ENCODE measurements at places on chromosomes 12 and 14.

DNA sequence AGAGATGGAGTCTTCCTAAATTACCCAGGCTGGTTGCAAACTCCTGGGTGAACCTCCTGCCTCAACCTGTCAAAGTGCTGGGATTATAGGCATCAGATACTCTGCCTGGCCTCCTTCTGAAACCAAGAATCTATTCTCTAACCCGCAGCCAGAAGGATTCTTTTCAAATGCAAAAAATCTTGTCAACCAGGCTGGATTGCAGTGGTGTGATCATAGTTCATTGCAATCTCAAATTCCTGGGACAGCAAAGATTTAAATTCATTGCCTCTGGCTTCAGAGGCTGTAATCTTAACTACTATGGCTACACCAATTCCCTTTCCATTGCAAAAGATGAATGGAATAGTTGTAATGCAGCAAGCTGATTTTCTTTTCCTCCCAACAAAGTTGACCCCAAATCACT is 106.3 kb upstream of the TBX3 start:
- DNase-seq, result no peak

DNA sequence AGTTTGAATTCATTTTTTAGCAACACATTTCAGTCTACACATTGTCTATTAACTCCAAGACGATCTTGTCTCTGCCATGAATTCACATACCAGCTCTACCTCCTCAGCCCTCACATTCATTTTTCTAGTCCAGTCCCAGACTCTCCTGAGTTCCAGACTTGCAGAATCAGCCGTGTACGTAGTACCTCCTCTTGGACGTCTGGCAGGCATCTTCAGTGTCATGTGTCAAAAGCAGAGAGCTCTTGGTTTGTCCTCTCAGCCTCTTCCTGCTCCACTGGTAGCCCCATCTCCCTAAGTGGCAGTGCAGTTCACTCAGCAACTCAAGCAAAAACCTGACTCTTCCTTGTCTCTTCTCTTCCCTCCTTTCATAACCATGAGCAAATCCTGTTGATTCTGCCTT is 14.5 kb upstream of the TCTN2 start:
- no peak for DNase-seq

GRCh38 chr12:49030119-49030518 is 11.5 kb upstream of the PRKAG1 start:
- no peak for DNase-seq

DNA sequence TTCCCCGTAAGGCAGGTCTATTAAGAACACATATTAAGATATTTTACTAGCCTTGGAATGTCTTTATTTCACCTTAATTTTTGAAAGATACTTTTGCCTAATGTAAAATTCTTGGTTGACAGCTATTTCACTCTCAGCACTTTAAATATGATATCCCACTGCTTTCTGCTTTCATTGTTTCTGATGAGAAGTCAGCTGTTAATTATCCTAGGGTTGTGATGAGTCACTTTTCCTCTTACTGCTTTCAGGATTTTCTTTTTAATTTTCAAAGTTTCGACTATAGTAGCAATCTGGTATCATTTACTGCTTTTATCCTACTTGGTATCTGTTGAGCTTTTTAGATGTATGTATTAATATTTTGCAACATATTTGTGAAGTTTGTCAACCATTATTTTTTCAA is 578.9 kb upstream of the ATP2B1 start:
- no peak for DNase-seq

DNA sequence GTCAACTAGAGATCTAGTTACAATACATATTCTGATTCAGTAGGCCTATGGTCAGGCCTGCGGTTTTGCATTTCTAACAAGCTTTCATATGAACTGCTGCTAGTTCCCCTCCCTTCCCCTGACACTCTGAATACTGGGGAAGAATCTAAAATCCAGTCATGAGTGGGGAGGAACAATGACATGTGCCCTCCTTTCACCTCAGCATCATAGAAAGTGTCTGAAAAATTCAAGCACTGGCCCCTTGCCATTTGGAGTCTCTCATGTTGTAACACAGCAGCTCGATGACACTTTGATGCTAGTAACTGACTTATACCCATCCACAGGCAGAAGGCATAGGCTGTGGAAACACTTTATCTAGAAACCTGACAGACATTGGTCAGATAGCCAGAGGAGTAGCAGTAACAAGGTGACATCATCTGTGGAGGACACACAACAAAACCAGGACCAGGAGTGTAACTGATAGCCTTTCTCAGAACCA is 161.9 kb upstream of the RASSF8 start:
- no peak for DNase-seq

DNA sequence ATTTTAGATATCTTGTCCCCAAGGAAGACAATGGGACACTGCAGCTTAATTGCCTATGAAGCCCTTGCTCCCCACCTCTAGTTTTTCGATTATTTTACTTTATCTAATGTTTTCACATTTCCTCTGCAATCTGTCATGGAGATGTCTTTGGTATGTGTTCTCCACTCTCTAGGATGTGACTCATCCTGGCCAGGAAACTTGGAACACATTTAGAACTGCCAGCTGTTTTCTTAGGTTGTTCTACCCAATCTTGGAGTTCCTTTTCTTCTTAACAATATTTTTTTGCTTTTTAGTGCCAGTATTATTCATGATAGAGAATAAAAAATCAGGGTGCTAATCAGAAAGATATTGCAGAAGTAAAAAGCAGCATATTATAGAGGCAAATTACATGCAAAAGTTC is 101.7 kb upstream of the CLEC14A start:
- DNase-seq, result peak; percentile 62

- DNase-seq, result no peak
Measured at GRCh38 chr12:66929121-66929520, 250.2 kb upstream of the GRIP1 start.

GRCh38 chr14:59316151-59316830 is 127.8 kb downstream of the DAAM1 start:
- DNase-seq, result no peak

- DNase-seq, result peak; percentile 45
Measured at GRCh38 chr12:84822525-84822924, 90.1 kb downstream of the SLC6A15 start.

GRCh38 chr12:54762390-54762789 is 91.9 kb upstream of the MUCL1 start:
- DNase-seq, result no peak

DNA sequence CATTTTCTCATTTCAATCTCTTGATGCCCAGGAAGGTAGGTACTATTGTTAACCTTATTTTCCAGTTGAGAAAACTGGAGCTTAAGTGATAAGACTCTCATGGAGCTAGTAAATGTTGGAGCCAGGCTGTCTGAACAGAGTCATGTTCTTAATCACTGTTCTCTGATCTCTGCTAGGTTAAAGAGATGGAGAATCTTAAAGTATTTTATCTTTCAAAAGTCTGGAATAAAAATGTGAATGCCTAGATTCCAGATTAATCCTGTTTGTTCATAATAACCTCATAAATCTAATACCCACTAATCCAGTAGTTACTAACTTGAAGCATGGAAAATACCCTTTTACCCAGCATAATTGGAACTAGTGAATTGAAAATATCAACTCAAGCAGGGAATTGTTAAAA is 341.0 kb upstream of the RGS6 start:
- DNase-seq, result no peak

GRCh38 chr12:89051065-89051677 is 301.1 kb downstream of the DUSP6 start:
- peak; percentile 64 for DNase-seq

Measured in astrocyte of the cerebellum (primary cell).